Hematopoietic multipotent progenitor cell treated with erythropoietin and hydrocortisone succinate and interleukin-3 and kit ligand, for 4 days (in vitro differentiated cells): ENCODE measurements at places on chromosomes 1 and 21.
A peak's percentile ranks its signal among the peaks of the same experiment; 100 is the strongest.

GRCh38 chr1:187509091-187509490 is 680.3 kb downstream of the PLA2G4A start:
- no peak for DNase-seq

GRCh38 chr1:180911640-180912191 is 981 bp upstream of the KIAA1614 start:
- DNase-seq, result no peak

DNA sequence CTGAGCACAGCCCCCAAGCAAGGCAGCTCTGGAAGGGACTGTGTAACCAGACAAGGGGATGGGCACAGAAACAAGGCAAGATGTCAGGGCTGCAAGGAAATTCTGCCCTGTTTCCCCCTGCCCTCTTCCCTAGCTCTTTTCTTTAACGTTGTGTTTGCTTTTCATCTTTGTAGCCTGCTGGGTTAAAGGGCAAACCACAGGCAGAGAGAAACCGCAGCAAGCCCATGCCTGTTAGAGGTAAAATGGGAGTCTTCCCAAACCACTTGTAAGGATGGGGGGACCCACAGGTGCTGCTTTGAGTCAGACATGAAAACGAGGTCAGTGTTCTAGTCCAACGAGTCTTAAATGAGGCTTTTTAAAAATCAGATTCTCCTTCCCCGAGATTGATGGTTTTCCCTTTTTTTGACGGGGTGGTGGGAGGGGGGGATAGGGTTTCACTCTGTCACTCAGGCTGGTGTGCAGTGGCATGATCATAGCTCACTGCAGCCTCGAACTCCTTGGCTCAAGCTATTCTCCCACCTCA is 13.3 kb downstream of the TGFBR3 start:
- DNase-seq, result no peak

DNA sequence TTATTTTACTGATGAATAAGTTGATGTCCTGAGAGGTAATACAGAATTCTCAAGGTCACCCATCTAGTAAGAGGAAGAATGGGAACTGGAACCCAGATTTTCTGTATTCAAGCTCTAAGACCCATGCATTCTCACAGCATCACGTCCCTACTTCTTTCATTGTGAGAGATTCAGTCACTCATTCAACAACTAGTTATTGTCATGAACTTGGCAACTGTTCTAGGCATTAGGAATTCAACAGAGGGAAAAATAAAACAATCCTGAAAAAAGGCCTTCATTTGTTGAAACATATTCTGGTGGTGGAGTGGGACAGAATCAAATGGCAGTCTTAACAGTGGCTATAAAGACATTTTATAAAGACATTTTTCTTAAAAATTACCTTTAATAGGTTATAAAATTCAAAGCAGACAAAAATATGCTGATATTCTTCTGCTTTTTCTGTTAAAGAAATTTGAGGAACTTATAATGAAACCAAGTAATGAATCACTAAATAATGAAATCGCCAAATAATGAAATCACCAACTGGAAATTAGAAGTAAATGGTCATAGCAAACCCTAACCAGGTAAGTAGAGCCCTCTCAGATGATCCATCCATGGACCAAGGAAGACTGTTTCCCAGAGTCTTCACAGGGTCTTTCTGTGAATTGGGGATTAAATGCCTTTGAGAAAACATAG is 136.5 kb upstream of the DPYD start:
- no peak for DNase-seq

DNA sequence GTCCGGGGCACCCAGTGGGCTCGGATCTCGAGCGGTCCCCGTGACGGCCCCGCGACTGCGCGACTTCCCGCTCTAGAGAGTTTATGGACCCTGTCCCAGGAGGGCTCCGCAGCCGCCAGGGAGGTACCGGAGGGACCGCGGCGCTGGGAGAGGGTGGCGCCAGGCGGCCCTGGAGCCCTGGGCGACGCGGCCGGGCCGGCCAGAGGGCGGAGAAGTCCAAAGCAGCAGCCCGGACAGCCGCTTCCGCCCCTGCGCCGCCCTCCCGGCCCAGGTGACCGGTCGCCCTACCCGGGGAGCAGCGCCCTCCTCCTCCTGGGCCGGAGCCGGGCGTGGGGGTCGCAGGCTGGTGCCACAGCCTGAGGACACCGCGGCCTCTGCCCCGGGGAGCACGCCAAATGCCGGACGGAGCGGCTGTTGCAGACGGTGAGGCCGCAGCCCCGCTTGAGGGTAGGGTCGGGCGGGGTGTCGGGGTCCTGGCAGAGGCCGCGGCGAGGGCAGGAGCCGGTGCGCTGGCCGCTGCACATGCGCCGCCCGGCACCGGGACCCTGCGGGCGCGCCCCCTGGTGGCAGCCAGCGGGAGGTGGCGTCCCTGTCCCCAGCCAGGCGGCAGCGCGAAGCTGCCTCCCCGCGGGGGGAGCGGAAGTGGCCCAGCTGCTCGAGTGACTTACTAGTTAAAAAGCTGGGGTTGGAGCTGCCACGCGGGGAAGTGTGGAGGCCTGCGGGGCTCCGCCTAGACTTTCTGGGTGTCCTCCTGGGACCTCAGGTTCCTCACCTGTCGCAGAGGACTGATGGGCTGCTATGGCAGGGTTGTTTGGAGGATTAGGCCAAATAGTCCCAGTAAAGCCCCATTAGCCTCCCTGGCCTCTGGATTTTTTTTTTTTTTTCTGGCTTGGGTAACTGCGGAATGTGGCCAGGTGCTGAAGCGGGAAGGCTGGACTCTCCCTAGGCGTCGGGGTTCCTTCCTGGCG is 20.9 kb upstream of the ZNF678 start:
- peak; percentile 94 for DNase-seq

- DNase-seq, result peak; percentile 99
These were observed at the start of gene ERI3 for GRCh38 chr1:44354840-44355581. TSS of gene ERI3 (minus strand) at chr1:44355257. CDS start at chr1:44355026, 231 bp downstream.

DNA sequence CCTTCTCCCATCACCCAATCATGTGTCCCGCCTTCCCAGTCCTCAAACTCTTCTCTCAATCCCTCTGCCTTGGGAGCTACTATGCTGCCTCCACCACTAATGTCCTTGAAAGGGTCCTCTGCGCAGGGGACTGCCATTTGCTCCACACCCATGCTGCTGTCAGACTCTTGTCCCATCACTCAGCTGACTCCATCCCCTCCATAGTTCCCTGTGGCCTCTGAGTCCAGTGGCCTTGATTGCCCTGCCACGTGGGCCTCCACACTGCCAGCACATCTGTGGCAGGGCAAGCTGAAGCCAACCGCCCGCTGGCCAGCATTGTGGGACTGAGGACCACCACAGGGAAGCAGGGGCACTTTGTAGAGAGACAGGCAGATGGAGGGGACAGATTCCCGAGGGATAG is 1.3 kb upstream of the TNNT2 start:
- no peak for DNase-seq

- no peak for DNase-seq
These were observed 133.1 kb upstream of the C1orf174 start for GRCh38 chr1:4033129-4033676.

DNA sequence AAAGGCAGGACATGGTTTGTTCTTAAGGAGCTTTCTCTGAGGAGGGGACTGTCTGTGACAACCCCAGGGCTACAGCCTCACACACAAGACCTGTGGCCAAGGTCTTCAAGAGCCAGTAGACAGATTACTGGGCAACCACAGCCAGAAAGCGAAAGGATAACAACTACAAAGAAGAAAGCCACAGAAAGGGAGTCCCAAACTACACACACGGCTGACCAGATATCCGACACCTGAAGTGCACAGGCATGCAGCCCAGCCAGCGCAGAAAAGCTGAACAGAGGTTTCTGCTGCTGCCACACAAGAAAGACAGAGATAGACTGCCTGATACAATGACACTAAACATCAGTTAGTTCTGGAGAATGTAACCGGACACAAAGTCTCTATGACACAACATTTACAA is 21.4 kb upstream of the NADK start:
- no peak for DNase-seq

- peak; percentile 95 for DNase-seq
These were observed 60.7 kb downstream of the SH3GLB1 start for GRCh38 chr1:86765073-86765472.

DNA sequence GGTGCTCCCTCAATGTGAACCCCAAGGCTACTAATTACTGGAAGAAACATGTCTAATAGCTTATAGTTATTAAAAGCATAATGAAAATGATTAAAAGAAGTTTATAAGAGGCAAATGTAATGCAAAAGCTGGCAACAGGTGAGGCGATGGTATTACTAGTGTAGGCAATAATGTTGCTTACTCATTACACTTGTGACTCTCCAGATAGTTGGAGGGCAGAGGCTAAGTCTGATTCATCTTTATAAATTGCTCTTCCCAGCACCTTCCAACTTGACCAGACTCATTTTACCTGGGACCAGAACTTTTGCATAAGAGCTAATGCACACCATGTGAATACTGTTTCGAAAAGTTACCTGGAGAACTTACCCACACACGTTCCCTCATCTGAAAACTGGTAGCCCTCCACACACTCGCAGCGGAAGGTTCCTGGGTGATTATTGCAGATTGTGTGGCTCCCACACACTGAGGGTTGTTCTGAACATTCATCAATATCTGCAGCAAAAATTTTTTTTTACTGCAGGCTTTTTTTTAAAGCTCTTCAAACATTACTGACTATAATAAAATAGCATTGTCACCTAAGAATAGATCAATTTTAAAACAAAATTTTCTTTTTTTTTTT is 48.0 kb downstream of the NID1 start:
- DNase-seq, result no peak

DNA sequence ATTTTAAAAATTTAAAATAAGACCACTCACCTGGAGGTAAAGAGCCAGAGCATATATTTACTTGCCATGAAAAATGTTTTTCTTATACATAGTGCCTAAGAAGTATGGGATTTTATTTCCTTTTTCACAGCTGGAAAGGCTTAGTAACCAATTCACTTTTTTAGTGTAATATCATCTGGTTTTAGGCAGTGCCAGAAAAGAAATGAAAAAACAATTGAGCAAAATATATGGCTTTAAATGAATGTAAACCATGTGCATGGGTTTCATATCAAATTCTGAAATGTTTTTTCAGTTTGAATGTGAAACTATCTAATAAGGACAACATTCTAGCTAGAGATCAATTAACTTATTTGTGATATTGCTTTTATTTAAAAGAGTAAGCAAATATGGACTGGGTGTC is 672.4 kb upstream of the ADAMTS5 start:
- no peak for DNase-seq

DNA sequence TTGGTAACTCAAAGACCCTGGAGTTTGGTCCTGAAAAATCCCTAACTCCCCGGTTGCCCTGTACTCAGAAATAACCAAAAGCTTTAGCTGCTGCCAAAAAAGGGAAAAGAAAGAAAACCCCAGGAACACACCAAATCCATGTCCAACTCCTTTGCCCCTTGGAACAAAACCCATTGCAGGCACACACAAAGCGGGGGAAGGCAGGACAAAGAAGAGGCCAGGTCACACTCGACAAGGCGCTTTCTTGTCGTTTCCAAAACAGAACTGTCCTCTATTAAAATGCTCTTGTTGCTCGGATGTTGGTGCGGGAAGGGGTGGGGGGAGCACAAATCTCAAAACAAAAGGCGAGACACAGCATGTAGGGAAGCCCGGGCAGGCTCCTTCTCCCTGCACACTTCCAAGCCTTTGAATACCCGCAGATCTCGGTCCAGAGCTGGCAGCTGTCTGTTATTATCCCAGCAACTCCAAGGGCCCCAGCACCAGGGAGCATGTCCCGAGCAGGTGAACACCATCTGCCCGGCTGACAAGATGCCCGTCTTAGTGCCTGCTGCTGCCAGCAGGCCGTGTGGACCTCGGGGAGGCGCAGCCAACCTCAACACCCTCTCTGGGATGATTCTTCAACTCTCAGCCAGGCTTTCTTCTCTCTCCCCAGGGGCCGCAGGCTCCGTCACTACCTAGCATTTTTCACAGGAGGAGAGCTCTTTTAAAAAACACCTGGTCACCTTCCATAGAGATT is 96.4 kb downstream of the SSBP3 start:
- DNase-seq, result no peak

- no peak for DNase-seq
These were observed 19.5 kb downstream of the GLIS1 start for GRCh38 chr1:53719469-53719868.

DNA sequence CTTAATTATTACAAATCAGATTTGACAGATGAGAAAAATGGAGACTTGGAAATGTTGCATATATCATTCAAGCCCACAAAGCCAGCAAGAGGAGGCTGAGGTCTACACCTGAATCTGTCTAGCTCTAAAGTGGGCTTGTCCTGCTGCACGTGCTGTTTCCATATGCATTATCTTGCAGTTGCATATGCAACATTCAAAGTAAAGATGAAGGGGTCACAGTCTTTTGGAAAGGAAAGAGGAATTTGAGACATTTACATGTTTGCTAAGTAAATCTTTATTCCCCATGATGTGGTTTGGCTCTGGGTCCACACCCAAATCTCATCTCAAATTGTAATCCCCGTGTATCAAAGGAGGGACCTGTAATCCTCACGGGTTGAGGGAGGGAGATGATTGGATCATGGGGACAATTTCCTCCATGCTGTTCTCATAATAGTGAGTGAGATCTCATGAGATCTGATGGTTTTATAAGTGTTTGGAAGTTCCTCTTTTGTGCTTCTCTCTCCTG is 98.3 kb downstream of the BACH1 start:
- peak; percentile 15 for DNase-seq
